Foreskin keratinocyte (primary cell): ENCODE measurements at places on chromosomes 1 and 21. TPM values are rescaled to one million over a fixed set of nuclear protein-coding genes. Genes with fewer than 3 reads are reported as not detected.

ACAP3 gene
- 26.7 and 33.0 TPM in 2 replicates for total RNA-seq

LRRC8C gene
- total RNA-seq: 23.2 and 27.9 TPM in 2 replicates

OPRD1 gene
- not detected in 2 replicates for total RNA-seq

STX12 gene
- 21.0 and 22.5 TPM in 2 replicates for total RNA-seq

OR2L13 gene
- total RNA-seq: not detected in 2 replicates
